ENCODE measurements at places on chromosomes 2 and 18.

- no peak for DNase-seq
Measured at GRCh38 chr18:57918601-57919000, 115.5 kb upstream of the ATP8B1 start.

GRCh38 chr2:37586663-37587317 lies 84.7 kb downstream of the CDC42EP3 start:
- DNase-seq: no peak

GRCh38 chr2:85377083-85377482 lies 22.5 kb downstream of the ELMOD3 start:
- DNase-seq: no peak

GRCh38 chr2:68290901-68291300 lies 28.8 kb downstream of the CNRIP1 start:
- no peak for DNase-seq

DNA sequence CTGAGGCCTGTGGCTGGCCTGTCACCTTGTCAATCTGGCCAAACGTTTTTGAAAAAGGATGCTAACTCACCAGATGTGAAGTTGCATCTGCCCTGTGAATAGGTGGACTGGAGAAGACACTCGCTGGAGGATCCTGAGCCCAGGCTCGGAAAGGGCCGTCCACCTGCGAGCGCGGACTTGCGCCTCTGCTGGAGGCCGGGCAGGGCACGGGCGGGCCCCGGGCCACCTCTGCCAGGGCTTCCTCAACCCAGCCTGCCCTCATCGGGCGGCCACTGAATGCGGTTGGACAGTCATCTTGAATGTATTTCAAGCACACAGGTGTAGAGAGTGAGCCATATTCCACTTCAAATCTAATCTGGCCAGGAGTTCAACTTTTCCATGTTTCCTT lies 83.9 kb downstream of the FAM210A start:
- no peak for DNase-seq

GRCh38 chr2:39216346-39217191 lies 27.2 kb downstream of the CDKL4 start:
- DNase-seq: peak; percentile 55

GRCh38 chr2:69603146-69603743 lies 40.3 kb downstream of the AAK1 start:
- no peak for DNase-seq

DNA sequence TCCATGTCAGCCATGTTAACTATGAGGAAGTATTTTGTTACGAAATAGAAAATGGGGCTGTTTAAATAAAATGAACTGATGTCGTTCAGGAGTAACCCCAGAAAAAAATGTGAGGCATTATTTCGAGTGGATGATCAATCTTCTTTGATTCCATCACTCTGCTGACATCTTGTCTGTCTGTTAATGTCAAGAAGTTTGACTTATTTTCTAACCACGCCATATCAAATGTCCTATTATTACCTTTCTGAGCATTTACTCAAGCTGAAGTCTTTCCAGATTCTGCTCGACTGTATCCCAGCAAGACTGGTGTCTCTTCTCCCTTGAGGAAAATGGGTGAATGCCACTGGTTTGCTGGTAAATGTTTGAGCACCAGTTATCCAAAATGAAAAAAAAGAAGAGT lies 672.9 kb upstream of the SOX11 start:
- no peak for DNase-seq

GRCh38 chr2:201208563-201209252 lies 25.8 kb downstream of the CASP10 start:
- no peak for DNase-seq

DNA sequence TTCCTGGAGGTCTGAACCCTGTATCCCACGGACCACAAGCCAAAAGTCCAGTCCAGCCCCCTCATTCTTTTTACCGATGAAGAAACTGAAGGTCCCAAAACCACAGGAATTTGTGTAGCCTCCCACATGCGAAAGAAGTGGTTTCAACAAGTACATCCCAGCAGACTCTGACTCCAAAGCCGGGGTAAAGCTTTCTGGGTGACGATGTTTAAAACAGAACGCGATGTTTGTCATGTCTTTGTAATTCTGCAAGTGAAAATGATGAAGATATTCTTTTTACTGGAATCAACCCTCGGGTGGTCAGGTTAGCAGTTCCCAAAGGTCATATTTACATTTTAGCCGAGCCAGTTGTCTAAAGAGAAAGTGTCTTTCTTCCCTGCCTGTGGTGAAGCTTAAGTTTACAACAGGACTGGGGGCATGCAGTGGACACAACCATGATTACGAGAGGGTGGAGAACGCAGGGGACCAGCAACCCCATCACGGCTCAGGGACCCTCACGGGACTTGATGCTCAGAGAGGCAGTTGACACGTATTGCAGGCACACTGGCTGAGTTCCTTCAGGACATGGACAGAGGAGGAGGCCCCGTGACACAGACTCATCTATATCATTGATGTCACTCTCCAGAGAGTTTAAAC lies 17.8 kb upstream of the TMEM131 start:
- no peak for DNase-seq

- no peak for DNase-seq
Measured at GRCh38 chr18:55300421-55300935, 287.5 kb downstream of the TCF4 start.

- no peak for DNase-seq
Measured at GRCh38 chr2:129870685-129871241, 108.7 kb upstream of the RAB6C start.

GRCh38 chr2:160372010-160372356 lies 121.6 kb downstream of the RBMS1 start:
- DNase-seq: no peak

DNA sequence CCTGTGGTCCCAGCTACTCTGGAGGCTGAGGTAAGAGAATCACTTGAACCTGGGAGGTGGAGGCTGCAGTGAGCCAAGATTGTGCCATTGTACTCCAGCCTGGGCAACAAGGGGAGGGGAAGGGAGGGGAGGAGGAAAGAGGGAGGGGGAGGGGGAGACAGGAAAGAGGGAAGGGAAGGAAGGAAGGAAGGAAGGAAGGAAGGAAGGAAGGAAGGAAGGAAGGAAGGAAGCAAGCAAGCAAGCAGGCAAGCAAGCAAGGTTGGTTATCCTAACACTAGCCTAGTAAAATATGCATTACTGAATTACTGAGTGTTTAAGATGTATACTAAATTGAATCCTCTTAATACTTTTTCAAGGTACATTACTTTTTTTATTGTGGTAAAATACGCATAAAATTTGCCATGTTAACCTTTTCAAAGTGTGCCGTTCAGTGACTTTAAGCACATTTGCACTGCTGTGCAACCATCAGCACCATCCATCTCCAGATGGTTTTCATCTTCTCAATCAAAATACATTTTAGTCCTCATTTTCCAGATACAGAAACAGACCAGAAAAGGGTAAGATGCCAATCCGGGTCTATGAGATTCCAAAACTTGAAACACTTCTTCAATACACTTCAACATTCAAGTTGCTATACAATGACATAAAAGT lies 28.9 kb downstream of the NCKAP1 start:
- DNase-seq: no peak

- no peak for DNase-seq
Measured at GRCh38 chr2:169507698-169508097, 1.8 kb upstream of the KLHL41 start.

- no peak for DNase-seq
Measured at GRCh38 chr2:15673919-15674636, 82.4 kb downstream of the DDX1 start.

GRCh38 chr18:48468151-48468550 lies 59.0 kb upstream of the ZBTB7C start:
- DNase-seq: no peak

DNA sequence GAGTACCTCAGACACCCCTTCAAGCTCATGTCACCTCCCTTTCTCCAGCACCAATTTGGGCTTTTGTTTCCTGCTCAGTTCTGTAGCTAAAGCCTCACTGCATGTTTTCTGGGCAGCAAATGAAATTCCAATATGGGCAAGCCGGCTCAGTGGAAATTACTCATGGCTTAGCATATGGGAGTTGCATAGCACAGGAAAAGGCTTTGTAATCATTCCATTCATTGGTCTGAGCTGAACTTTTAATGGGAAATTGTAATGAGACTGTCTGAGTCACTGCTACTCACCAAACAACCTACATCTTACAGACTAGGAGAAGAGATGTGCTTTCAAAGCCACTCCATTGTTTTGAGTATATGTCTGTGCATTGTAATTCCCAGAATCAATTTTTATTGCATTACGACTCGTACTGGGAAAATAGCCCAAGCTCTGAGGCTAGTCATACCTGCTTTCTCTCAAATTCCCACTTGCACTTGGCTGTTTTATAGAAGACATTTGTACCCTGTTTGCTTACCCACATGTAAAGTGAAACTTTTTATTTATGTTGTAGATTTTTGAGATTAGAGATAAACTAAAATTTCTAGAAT lies 139.5 kb upstream of the LRATD1 start:
- DNase-seq: no peak

GRCh38 chr18:41263956-41264355 lies 691.1 kb upstream of the PIK3C3 start:
- no peak for DNase-seq

- no peak for DNase-seq
Measured at GRCh38 chr18:74946646-74947375, 262.1 kb downstream of the PTGR3 start.

- no peak for DNase-seq
Measured at GRCh38 chr2:218404351-218405085, 4.8 kb downstream of the CTDSP1 start.

- DNase-seq: no peak
Measured at GRCh38 chr2:168097431-168097830, 150.0 kb downstream of the STK39 start.

- DNase-seq: no peak
Measured at GRCh38 chr2:190511104-190511503, 23.4 kb downstream of the NEMP2 start.

GRCh38 chr2:240619506-240620148 lies 5.7 kb upstream of the GPR35 start:
- no peak for DNase-seq

DNA sequence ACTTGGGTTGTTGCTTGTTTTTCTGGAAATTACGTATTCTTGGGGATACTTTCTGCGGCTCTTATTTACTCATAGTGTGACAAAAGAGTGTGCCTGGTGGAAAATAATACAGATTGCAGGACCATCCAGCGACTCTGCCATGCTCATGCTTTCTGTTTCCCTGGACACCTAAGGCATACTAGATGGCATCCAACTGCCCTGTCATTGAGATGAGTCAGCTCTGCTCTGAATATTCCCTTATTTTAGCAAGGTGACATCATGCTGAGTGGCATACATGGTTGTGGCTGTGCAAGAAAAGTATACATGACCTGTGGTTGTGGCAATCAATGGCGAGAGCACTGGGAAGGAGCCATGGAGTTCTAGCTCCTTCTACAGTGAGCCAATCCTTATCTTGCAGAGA lies 471.0 kb downstream of the TMEM182 start:
- no peak for DNase-seq

DNA sequence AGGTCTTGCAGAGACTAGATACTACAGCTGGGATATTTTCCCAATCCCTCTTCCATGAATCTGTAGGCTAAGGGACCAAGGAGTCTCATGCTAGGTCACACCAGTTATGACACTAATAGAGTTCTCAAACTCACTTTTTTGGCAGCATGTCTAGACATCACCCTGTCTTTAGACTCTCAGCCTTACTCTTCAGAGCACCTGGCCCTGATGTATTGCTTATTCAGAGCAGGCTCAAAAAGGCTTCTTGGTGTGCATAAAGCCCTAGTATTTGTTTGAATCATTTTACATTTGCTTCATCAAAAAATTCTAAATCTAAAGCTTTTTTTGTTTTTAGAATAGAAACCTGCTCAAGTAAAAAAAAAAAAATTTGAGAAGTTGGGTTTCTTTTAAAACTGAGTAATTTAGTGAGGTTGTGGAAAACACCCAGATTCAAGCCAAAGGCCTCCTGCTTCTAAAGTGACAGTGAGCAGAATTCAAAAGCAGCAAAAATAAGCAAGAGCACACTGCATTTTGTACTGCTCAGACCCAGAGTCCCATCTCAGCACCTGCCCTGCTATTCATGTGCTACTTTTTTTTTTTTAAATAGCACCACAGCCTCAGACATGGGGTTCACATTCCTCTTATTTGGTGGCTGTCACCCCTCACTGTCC lies 18.0 kb upstream of the DNAH6 start:
- DNase-seq: no peak

GRCh38 chr2:168901003-168901402 lies at the start of gene G6PC2:
TSS of gene G6PC2 (plus strand) at chr2:168901291. CDS start at chr2:168901332, 41 bp downstream.
- no peak for DNase-seq

GRCh38 chr2:164840930-164841718 lies 499 bp downstream of the COBLL1 start:
- no peak for DNase-seq

DNA sequence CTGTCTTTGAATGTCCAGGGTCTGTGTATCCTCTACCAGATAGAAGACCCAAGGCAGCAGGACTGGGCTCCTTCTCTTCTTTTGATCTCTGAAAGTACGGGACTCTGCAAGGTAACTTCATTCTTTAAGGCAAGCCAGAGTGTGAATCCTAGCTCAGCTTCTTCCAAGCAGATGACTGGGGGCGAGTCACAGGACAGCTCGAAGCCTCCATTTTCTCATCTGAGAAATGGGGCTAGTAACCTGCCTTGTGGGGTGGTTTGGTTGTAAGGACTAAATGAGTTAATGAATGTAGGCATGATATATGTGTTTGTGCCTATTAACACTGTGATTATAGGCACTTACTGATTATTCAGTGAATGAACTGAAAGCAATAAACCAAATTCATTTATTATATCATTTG lies 46.7 kb downstream of the DGKD start:
- DNase-seq: no peak

- DNase-seq: no peak
Measured at GRCh38 chr18:36627637-36628036, 201.2 kb downstream of the TPGS2 start.

DNA sequence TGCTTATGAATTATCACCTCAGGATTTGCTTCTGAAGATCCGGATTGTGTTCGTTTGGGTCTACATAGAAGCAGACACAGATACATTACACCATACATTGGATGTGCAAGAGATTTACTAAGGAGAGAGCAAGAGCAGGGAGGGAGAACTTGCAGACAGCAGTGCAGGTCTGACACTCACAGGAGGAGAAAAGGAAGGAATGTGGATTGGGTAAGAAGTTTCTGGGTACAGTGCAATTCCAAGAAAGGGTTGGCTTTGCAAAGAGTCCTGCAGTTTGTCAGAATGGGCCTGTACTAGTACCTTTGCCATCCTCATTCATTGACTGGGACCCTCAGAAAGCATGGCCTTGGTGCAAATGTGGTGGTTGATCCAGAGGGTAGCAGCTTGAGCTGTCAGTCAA lies 4.8 kb upstream of the THOC1 start:
- DNase-seq: no peak

DNA sequence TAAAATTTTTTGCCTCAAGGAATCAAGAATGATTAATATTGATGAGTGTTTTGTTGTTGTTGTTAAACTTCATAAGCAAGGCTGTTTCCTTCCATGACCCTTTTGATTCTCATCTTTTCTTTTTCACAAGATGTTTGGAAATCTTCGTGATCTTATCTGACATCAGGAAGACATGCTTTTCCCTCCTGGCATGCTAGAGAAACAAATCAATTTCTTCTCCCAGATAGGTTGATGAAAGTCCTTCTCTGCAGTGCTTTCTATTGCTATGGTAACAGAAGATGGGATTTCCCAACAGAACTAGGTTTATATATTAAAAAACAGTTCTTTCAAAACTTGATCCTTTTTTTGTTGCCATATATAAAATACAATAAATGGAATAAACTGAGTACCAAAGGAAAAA lies 85.2 kb downstream of the EML6 start:
- DNase-seq: no peak
